ENCODE measurements at places on chromosomes 3 and 15.

DNA sequence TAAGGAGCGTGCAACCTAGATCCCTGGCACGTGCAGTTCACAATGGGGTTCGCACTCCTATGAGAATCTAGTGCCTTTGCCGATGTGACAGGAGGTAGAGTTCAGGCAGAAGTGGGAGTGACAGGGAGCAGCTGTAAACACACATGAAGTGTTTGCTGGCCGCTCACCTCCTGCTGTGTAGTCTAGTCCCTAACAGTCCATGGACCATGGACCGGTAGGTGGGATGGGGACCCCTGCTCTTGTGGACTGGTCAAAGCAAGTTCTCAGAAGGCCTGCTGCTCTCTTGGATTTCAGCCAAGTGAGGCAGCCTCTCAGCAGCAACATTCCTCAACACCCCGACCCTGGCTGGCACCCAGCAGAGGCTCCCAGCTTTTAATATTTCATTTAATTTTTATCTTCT lies 58.2 kb upstream of the SNRPA1 start:
- no peak for DNase-seq

GRCh38 chr15:79896131-79896633 lies 632 bp downstream of the MTHFS start:
- DNase-seq = no peak

- no peak for DNase-seq
Measured at GRCh38 chr3:150913133-150913922, 8.1 kb upstream of the MINDY4B start.

GRCh38 chr3:13105896-13106250 lies 32.6 kb upstream of the IQSEC1 start:
- no peak for DNase-seq

GRCh38 chr3:136177876-136178275 lies 18.3 kb downstream of the MSL2 start:
- no peak for DNase-seq

DNA sequence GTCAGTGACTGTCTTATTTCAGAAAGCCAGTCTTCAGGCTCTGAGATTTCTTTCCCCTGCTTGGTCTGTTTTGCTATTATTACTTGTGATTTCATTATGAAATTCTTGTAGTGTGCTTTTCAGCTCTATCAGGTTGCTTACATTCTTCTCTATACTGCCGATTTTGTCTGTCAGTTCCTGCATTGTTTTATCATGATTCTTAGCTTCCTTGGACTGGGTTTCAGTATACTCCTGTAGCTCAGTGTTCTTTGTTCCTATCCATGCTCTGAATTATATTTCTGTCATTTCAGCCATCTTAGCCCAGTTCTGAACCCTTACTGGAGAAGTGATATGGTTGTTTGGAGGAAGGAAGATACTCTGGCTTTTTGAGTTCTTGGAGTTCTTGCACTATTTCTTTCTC lies 40.5 kb downstream of the CEP63 start:
- DNase-seq = no peak

DNA sequence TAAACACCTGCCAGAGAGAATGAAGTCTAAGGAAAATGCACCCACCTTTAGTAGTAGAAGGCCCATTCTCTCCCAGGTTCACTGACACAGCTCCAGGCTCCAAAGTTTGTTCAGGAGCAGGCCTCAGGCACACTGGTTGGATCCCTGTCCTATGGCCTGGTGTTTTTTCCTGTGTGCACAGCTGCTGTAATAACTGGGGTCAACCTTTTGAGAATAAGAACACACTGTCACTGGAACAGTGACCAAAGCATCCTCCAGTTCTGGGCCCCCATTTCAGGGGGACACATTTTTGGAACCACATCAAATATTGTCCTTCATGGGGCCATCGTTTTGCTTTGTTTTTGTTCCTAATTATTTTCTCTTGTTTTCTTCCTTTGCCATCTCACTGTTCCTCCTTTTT lies 95.8 kb downstream of the ARNT2 start:
- no peak for DNase-seq

GRCh38 chr3:197226179-197226578 lies 72.2 kb downstream of the DLG1 start:
- no peak for DNase-seq

Measured in cortex of kidney (tissue), 1 donor.